M059J (cell line): ENCODE measurements at places on chromosomes 11 and 22. TPM values are rescaled to one million over a fixed set of nuclear protein-coding genes. Genes with fewer than 3 reads are reported as not detected.

Gene SLC43A3
- total RNA-seq: 77.4 and 95.1 TPM in 2 replicates

Gene PDE3B
- total RNA-seq: not detected in 2 replicates

Gene TEX54
- total RNA-seq: not detected in 2 replicates

Gene MS4A4A
- total RNA-seq: 33.0 and 50.9 TPM in 2 replicates

Gene TSG101
- total RNA-seq: 123 and 172 TPM in 2 replicates

Gene PRG3
- total RNA-seq: not detected in 2 replicates

Gene OR6T1
- not detected in 2 replicates for total RNA-seq

Gene GAL
- total RNA-seq: not detected in 2 replicates

Gene PLAAT4
- total RNA-seq: 81.0 and 90.7 TPM in 2 replicates

Gene RFPL1
- not detected in 2 replicates for total RNA-seq

Gene MMP27
- total RNA-seq: not detected in 2 replicates

Gene SWAP70
- 22.4 and 31.9 TPM in 2 replicates for total RNA-seq

Gene OR51E1
- not detected in 2 replicates for total RNA-seq

Gene ISX
- not detected in 2 replicates for total RNA-seq

Gene A4GALT
- 2.5 and 2.9 TPM in 2 replicates for total RNA-seq

Gene IFT27
- total RNA-seq: 14.9 and 19.7 TPM in 2 replicates

Gene TSPAN32
- 0.07 TPM in 1 of 2 replicates, not detected in the other for total RNA-seq

Gene PLEKHB1
- 0.76 TPM in 1 of 2 replicates, not detected in the other for total RNA-seq

Gene NELL1
- not detected in 2 replicates for total RNA-seq
